ENCODE measurements at places on chromosomes 16 and 17.

GRCh38 chr16:66511602-66512271 is 38.2 kb downstream of the TK2 start:
- DNase-seq, result no peak

DNA sequence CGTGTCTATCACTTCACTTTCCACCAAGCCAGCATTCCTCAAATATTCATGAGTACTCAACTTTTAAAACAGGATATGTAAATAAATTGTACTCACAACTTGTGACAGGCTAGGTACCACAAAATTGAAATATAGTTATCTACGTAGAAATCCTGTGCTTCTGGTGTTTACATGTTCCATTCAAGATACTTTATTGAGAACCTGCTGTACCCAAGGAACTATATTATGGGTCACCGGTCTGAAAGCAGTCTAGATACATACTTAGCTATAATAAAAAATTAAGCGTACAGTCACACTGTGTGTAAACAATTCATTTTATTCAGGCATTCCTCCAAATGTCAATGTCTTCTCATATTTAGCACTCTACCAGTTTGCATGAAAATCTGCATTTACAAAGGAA is 482.2 kb upstream of the SOX9 start:
- DNase-seq, result no peak

- DNase-seq, result no peak
These were observed 615.7 kb upstream of the SALL1 start for GRCh38 chr16:51766739-51767138.

- no peak for DNase-seq
These were observed 5.7 kb upstream of the MRPL12 start for GRCh38 chr17:81697261-81698044.

- peak; percentile 58 for DNase-seq
These were observed 80.8 kb upstream of the TRAP1 start for GRCh38 chr16:3797904-3798811.

GRCh38 chr17:61863801-61864126 is 436 bp upstream of the BRIP1 start:
- DNase-seq, result no peak

DNA sequence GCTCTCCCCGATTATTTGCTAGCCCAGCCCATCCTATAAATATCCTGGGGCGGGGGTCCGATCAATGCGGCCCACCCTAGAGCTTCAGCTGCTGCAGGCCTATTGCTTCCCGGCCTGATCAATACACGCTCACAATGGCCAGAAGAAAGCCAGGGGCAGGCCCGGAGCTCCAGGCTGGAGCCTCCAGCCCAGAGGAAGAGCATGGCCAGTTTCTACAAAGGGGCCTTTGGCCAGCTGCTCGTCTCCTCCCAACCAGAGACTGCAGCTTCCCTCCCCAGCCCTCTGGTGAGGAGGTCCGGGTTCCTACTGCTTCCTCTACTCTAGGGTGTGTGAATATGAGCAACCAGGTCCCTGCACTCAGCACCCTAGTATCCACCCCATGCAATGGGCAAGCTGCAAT is 36.7 kb downstream of the SALL1 start:
- no peak for DNase-seq

DNA sequence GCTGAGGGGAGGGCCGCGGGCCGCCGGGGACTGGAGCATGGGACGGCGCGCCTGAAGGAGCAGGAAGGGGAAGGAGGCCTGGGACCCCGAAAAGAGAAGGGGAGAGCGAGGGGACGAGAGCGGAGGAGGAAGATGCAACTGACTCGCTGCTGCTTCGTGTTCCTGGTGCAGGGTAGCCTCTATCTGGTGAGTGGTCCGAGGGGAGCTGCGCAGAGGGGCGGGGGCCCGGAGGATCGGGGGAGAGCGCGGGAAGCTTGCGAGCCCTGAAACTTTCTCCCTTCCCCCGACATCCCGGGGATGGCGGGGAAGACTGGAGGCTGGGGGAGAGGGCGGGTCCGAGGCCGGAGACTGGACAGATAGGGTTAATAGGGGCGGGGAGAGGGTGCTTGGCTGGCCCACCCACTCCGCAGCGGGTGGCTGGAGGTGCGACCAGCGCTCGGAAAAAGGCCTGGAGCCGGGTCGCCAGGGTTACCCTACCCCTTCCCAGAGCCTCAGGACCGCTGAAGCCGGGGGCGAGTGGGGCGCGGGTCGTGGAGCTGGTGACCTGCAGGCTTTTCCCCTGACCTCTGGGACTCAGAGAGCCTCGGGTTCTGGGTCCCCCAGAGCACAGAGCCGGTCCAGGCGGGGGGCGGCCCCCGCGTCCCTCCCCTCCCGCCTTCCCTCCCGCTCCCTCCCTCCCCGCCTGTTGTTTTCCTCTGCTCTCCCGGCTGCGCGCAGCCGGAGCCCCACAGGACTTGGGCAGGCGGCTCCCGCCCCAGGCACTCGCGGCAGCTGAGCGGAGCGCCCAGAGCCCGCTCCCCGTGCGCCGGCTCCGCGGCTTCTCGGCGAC is 631 bp downstream of the NXPH3 start:
- no peak for DNase-seq

GRCh38 chr16:58727028-58727781 is 6.9 kb downstream of the GOT2 start:
- no peak for DNase-seq

DNA sequence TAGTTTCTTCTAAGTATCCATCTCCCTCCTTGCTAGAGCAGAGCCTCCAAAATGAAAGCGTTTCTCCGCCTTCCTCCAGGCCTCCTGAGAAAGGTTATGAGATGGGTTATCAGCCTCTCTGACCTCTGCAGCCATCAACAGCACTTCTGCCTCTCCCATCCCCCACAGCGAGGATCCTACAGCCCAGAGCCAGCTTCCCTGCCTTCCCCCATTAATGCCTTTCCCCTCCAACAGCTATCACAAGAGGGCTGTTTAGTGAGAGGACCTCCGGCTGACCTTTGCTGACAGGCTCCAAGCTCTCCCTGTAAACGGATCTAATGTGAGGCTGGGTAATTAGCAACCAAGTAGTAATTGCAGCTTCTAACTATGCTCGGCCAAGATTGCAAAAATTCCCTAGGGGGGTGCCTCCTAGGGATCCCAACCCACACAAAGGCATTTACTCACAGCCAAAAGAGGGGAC is 55.8 kb downstream of the ZFHX3 start:
- DNase-seq, result no peak

- DNase-seq, result no peak
These were observed 53.6 kb downstream of the GRB7 start for GRCh38 chr17:39791111-39791992.

- no peak for DNase-seq
These were observed 10.7 kb upstream of the LITAF start for GRCh38 chr16:11597235-11598095.

DNA sequence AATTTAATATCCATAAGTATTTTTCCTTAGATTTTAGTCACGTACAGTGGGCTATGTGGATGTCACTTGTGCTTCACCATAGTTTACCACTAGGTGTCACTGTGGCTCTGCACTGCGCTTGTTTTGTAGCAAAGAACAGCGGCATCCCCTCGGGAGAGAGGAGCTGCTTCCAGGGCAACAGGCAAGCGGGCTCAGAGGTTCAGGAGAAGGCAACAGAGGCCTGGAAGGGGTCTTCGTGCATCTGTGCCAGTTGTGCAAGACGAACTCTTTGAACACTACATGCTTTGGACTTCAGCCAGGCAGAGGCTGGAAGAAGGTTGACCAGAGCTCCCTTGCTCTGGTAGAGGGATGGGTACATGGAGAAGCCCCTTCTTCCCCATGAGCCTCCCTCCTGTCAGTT is 20.6 kb downstream of the CYB561 start:
- peak; percentile 91 for DNase-seq

DNA sequence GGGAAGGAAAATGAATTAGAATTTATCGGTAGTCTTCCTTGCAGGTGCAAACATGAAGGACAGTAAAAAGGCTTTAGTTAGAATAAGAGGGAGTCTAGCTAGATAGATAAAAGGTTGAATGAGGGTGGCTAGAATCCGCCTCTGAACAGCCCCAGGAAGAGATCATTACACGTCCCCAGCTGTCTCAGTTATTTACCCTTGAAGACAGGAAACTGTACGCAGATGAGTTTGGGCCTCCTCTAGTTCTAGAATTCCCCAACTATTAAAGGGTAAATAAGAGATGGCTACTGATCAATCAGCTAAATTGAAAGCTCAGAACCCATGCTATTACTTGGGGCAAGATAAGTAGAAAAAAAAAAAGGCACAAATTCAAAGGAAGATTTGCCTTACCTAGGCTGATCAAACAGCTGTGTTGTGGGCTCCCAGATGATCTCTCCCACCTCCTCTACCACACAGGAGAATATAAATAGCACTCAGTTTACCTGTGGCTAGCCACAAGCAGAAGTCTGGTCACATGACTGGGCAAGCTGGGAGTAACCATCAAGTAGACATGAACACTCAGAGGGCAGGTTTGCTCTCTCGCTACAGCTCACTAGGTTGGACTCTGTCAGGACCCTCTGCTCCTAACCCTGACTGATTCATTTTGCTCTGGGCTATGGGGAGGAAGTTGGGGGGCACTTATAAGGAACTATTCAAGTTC is 17.0 kb downstream of the FAM117A start:
- DNase-seq, result no peak

GRCh38 chr16:85834741-85835140 is 35.2 kb downstream of the COX4I1 start:
- DNase-seq, result no peak

GRCh38 chr16:1979271-1980029 is 1.8 kb downstream of the NOXO1 start:
- DNase-seq, result no peak

DNA sequence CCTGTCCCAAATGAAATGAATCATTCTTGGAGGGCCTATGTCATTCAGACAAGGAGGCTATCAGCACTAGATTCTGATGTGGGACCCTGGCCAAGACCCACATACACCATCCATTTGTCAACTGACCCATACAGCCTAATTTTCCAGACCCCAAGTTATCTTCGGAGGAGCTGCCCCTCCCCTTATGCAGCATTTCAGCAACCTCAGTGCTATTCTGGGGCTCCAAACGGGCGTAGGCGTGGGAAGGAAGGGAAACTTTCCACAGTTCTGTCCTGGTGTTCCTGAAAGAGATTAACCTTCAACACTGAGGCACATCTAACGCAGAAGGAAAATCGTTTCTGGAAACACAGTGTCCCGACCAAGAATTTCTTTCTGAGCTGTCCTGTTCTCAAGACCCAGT is 86.7 kb downstream of the MYH11 start:
- DNase-seq, result no peak

DNA sequence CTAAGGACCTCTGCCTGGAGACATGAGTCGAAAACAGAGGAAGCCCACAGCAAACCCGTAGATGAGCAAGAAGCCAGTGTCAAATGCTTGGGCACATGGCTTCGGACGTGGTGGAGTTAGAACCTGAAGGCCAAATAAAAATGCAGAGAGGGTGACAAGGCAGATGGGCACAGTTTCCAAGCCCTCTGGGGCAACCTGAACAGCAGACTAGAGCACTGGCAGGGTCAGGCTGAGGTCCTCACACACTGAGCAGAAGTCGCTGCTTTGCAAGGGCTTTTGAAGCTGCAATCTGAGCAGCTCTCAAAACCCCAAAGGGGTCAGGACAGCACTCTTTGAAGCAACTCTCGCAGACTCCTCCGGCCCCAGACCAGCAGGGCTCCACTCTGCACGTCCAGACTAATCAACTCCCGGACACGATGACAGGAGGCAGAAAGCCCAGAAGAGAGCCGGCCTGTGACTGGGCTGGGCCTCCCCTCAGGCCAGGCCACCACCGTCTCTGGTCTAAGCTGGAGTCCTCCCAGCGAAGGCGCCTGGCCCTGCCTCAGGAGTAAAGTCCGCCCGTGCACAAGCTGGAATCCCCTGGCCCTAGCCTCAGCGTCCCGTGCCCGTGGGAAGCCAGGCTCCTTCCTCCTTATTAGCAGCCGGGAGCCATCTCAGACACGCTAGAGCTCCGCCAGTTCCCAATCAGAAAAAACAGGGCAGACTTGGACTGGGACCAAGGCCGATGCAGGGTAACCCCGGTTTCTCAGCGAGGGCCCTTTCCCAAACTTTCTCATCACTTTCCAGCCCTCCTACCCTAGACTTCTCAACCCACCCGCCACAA is 924 bp downstream of the SMARCD2 start:
- DNase-seq, result peak; percentile 74

DNA sequence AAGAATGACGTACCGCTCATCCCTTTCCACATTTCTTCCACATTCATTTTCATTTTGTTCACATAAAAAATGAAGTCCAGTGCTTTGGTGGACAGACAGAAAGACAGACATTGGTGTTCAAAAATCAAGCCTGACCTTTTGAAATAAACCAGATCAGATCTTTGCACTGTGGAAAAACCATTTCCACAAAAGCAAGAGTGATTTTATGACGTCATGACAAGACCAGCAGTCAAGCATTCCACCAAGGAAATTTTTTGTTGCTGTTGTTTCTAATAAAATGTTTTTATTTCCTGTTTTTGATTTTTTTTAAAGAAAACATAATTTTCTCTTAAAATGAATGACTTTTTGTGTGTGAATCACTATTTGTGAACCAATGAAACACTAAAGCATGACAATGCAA is 350.0 kb downstream of the KCNJ2 start:
- no peak for DNase-seq

- DNase-seq, result peak; percentile 67
These were observed 773 bp downstream of the NTN3 start for GRCh38 chr16:2471653-2472487.

- peak; percentile 72 for DNase-seq
These were observed 30.0 kb upstream of the SLC5A10 start for GRCh38 chr17:18921912-18922451.

- no peak for DNase-seq
These were observed 28.8 kb downstream of the JPH3 start for GRCh38 chr16:87631067-87631466.

DNA sequence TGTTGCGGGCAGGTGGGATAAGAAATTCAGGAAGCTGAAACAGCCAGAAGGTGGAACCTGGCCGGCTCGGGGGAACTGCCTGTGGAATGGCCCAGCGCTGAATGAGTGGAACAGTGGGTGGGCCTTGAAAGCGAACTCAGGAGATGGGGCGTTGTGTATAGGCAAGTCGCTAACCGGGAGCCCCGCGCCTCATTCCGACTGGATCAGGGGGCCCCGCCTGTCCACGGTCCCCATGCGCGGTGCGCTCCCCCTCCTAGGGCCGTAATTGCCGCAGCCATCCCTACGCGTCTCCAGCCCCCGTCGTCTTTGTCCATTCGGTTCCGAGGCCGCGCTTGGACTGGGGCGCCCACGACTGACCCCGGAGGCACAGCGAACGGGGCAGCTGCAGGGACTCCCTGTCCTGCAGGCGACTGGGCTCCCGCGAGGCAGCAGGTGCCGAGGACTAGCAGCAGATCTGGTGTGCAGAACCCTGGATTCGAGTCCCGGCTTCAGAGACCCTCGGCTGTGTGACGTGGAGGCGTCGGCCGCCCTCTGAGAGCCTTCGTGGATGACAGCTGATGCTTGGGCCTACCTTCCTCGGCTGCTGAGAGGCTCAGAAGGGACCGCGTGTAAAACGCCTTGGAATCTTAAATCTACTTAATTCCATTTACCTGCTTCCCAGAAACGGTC is 10.9 kb upstream of the CA4 start:
- no peak for DNase-seq

DNA sequence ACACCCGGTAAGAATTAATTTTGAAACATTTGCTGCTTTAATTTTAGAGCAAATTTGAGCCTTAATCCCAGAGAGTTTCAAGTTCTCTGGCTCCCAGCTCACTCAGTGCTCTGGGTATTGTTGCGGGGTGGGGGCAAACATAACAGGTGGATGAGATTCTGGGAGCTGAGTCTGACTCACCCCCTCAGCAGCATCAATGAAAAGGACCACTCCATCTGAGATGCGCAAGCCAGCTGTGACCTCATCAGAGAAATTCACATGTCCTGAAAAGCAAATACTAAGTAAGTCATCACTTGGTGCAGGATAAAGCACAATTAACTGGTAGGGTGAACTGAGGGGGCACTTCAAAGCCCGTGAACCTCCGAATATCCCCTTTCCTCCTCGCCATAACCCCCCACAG is 19.9 kb downstream of the EFTUD2 start:
- no peak for DNase-seq

- DNase-seq, result no peak
These were observed 23.4 kb downstream of the TPSD1 start for GRCh38 chr16:1279081-1279944.

All from Karpas-422 (cell line).